ENCODE measurements at places on chromosomes 12 and 14.

DNA sequence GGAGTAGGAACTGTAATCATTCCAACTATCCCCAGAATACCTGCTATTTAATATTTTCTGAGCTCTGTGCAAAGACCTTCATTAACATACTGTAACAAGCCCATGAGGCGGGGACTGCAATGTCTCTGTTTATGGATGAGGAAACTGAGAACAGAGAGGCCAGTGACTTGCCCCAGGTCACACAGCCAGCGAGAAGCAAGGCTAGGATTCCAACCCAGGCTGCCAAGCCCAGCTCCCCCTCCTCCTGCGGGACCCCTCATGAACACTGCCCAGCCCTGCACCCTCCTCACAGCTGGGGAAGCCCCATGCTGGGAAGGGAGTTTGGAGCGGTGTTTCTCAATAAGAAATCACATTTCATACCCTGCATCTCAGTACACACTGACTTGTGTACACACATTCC lies 10.9 kb downstream of the HVCN1 start:
- DNase-seq = no peak

- DNase-seq = peak; percentile 51
These were observed 30.3 kb downstream of the DMAC2L start for GRCh38 chr14:50342221-50343078.

DNA sequence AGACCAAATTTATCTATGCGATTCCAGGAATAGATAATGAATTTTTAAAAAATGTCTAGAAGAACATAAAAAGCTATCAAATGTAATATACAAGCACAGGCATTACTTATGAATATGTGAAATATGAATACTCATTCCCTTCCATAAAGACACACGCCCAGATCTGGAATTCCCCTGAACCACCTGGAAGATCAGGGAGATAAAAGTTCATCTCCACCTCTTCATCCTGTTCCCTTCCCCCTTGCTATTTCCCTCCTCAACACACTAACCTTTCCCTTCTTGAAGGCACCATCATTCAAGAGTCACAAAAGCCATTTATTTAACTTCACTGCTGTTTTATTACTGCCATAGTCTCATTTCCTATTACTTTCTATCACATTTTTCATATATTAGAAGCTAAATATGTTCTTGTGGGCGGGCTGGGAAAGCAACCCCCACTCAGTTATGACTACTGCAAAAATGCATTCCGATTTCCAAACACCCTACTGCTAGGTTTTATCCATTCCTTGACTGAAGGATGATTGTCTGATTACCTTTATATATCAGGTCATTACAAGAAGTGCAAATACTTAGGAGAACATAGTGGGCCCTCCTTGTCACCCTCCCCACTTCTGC lies 16.1 kb downstream of the FGD6 start:
- no peak for DNase-seq

DNA sequence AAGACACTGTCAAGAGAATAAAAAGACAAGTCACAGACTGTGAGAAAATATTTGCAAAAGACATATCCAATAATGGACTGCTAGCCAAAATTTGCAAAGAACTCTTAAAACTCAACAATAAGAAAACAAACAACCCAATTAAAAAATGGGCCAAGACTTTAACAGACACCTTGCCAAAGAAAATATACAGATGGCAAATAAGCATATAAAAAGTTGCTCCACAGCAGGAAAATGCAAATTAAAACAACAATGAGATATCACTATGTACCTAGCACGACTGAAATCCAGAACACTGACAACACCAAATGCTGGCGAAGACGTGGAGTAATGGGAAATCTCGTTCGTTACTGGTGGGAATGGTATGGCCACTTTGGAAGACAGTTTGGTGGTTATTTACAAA lies 228.9 kb downstream of the TTC8 start:
- no peak for DNase-seq

- no peak for DNase-seq
These were observed 34.1 kb upstream of the ITPR2 start for GRCh38 chr12:26867080-26867479.

DNA sequence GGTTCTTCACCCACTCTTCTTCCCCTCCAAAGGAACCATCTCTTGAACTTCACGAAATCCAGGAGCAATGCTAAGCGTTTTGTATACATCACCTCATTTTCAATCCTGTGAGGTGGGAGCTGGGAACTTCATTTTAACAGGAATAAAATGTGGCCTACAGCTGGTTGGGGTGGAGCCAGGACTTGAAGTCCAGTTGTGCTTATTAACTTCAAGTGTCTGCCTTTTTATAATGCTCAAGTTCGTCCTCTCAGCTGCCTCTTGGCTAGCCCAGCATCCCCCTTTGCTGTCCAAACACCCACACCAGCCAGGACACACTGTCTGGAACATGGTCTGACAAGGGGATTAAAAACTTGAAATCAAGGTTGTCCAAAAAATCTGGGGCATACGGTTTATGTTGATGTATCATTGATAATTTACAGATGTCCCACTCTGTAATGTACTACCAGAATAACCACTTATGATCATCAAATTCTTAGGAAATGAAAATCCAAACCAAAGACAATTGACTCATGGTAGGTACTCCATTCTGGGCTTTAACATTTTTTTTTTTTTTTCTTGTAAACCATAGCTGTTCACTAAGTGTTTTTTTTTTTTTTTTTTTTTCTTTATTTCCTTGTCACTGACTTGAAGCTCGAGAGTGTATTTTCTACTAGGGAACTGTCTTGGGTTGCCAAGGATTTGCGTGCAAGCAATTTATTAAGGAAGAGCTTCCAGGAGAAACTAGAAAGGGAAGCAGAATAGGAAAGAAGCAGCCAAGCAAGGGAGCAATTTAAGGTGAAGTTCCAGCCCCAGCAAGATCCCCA lies 252.3 kb downstream of the EFCAB11 start:
- DNase-seq = no peak

DNA sequence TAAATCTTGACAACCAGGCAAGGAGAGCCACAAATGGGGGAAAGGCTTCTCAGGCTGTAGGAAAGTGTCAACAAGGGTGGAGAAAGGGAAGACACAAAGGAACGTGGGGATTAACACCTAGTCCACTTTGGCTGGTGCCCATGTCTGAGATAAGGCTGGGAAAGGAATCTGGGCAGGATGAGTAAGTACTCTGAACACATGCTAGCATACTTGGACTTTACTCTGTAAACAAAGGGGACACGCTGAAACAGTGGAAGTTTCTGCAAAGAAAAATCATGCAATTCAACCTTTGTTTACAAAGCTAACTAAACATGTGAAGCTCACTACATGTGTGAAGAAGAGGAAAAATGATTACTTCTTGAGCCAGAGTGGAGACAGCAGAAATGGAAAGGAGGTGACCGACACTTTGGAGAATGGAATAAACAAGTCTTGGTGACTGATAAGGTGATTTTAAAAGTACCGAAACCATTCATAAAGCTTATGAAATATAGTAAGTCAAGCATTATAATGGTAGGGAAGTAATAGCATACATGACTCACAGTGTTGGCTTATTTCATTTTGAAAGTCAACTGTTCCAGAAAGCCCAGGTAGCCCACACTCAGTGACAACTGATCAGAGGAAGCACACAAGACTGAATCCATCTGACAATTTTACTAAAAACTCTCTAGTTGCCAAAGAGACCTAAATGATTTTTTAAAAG lies 13.2 kb downstream of the CPNE8 start:
- no peak for DNase-seq

- DNase-seq = no peak
These were observed 8.9 kb downstream of the C2CD5 start for GRCh38 chr12:22535478-22535877.

DNA sequence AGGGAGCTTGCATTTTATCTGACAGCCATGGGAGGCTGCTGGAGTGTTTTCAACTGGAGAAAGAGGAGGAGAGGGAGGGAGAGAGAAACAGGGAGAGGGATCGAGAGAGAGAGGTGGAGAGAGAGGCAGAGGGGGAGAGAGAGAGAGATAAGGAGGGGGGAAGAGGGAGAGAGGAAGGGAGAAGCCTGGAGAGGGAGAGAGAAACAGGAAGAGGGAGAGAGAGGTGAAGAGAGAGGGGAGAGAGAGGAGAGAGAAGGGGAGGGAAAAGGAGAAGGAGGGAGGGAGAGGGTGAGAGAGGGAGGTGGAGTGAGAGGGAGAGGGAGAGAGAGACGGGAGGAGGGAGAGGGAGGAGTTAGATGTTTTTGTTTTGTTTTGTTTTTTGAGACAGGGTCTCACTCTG lies 45.6 kb downstream of the DNAH10 start:
- no peak for DNase-seq

- no peak for DNase-seq
These were observed 193.8 kb downstream of the SYT1 start for GRCh38 chr12:79058342-79058741.

DNA sequence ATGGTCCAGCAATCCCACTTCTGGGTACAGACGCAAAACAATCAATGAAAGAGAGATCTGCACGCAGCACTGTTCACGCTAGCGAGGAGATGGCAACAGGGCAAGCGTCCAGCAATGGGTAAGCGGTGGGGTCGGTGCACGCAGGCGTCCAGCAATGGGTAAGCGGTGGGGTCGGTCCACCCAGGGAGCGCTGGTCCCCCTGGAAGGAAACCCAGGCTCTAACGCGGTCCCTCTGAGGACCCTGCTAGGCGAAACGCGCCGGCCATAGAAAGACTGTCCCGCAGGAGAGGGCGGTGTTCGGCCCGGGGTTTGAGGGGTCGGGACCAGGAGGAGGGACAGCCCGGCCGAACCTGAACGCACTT lies 618 bp upstream of the PGAM5 start:
- no peak for DNase-seq

DNA sequence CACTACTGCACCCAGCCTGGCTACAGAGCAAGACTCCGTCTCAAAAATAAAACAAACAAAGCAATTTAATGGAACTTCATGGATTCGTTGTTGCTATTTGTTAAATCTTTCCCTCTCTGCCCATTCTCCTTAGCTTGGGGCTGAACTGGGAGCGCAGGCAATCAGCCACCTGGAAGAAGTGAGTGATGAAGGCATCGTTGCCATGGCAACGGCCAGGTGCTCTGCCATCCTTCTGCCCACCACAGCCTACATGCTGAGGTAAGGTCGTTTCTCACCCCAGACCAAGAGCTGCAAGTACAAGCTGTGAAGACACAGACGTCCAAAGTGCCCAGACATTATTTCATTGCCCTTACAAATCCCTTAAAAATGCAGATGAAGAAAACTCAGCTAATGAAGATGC lies 19.1 kb downstream of the AMDHD1 start:
- no peak for DNase-seq

DNA sequence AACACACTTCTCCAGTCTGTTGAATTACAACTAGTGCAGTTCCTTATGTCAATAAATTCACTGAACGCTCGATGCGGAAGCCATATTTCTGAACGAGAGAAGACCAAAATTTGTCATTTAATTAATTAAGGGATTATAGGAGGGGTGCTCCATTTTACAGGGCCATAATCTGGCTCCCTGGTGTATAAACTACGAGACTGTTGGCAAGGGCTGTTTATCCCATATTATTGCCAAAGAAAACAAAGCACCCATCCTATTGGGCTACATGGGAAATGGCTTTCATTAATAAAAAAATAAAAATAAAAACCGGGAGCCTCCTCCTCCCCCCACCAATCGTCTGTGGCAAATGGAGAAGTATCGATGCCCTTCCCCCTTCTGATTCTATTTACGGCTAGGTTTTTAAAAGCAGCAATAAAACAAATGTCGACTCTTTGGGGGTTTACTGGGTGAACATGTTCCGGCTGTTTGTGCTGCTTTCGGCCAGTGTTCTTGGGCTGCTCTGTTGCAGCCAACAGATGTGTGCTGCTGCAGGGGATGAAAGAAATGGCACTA lies 24.8 kb downstream of the ATF7 start:
- DNase-seq = no peak

DNA sequence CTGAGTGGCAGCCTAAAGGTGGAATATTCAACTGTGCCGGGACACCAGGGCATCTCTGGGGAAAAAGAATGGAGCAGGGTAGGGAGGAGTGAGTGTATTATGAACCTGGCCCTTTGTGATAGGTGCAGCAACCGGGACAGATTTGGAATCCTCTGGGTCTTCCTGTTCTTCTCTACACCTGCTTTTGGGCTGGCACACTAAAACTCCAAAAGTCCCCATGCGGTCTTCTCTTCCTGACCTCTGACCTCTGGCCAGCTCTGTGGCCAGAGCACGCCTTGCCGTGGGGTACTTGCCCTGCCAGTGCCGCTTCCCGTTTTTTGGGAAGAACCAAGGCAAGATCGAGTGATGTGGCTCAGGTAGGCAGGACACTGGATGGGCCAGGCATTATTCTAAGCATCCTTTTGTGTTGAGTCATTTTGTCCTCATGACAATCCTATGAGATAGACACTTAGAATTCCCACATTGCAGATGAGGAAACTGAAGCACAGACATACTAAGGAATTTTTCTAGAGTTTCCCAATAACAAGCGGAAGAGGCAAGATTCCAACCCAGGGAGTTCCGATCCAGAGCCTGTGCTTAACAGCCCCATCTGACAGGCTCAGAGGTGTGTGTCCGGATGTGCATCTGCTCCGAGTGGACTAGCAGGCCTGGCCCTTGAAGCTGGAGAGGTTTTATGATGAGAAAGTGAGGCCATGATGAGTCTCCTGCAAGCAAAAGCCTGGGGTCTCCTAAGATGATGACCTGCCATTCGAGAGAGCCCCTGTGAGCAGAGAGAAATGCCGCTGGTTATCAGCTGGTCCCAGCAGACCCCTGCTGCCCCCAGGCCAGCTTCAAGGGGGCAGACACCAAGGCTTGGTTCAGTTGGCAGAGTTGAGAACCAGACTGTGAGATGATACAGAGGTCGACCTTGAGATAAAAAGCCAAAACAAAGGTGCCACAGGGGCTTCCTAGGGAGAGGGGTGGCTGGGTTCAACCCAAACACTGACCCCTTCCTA lies 67.9 kb upstream of the ESRRB start:
- DNase-seq = no peak

DNA sequence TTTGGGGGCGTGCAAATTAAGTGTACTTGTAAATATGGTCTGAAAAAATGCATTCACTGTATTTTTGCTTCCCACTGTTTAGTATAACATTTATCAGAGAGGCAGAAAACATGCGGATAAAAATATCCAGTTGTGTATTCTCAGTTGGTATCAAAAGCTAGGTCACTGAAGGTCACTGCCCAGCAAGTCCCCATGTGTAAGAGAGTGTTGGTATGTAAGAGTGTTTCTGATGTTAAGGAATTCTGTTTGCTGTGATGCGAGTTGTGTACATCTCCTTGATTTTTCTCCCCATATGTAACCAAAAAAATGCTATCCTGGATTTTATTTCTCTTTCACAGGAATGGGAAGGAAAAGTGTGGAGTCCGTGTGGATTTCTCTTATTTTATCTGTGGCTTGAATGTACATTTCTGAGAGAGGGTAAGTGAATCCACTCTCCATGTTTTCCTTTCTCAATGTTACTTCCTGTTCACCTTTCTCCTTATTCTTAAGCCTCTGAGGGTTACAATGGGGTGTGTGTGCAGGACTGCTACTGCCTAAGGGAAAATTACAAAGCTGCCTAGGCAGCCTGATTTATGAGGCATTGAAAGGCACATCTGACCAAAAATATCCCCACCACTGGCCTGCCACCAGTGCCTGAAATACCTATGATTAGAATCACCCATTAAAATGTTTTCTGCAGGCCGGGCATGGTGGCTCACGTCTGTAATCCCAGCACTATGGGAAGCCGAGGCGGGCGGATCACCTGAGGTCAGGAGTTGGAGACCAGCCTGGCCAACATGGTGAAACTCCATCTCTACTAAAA lies 97.9 kb upstream of the USP44 start:
- no peak for DNase-seq

GRCh38 chr14:62251237-62251636 lies 489.0 kb downstream of the SNAPC1 start:
- DNase-seq = no peak
